Left renal pelvis (tissue), 4 donors: ENCODE measurements at places on chromosomes 4 and X. TPM values are rescaled to one million over a fixed set of nuclear protein-coding genes. Genes with fewer than 3 reads are reported as not detected.

DNA sequence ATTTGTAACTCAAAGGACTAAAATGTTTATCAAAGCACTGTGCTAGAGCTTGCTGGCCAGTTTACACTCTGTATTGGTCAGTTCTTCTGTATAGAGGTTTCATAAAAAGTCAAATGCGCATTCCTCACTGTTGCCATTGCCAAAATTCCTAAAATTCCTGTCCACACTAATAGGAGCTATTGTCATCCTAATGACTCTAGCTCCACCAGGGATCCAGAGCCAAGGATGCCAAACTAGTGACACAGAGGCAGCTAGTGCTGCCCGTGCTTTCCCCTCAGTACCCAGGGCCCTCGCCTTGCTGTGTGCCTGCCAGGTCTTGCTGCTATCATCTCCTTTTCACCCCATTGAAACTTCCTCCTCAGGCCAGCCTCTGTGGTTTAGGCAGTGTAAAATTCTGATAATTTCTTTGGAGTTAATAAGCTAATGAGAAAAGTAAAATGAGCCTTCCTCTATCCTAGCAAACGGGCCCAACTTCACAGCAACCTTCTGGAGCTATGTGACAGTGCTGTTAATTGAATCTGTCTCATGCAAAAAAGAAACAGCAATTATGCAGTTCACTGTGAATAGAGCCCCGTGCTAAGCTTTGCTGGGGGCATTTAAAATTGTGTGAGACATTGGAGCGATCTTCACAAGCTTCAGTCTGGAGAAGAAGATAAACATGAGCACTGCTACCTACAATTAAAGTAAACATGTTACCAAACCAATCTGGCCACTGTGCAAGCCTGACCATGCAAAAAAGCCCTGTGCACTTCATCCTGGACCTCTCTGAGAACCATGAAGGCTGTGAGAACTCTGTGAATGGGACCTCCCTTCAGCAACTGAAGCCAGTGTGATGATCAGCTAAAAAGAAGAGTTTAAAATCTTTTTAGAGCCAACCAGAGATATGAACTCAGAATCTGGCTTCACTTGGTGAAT lies 43.1 kb upstream of the FGF2 start:
- DNase-seq: no peak

SPARCL1 gene
- polyA plus RNA-seq: 158 TPM

SLITRK4 gene
- polyA plus RNA-seq: 3.4 TPM

MRFAP1L1 gene
- 116 TPM for polyA plus RNA-seq

DNA sequence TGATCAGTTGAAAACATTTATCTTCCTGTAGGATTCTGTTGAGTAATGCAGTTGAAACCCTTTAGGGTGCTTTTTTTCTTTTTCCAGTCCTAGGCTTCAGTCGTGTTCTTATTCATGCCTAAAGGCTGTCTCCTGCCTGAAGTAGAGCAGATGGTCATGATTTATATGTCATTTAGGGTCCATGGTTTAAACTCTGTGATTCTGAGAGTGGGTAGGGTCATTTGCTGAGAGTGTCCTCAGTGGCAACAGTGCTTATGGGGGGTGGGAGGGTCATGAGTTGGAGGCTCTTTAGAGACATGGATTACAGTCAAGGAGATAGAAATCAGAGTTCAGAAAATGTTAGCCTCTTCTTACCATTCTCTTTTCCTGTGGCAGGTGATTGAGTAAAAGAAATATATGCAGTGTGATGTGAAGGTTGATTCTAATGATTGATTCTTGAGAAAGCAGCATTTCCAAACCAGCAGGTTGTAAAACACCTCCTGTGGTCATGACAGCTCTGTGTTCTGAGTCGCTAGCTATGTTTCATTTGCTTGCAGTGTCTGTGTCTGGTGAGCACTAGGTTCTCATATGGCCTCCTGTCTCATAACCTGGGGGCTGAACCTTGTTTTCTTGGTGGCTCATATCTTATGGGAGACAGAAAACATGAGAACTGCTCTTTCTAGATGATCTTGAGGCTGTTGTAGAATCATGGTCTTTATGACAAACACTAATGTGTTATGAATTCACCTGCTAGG lies 60.4 kb downstream of the JADE1 start:
- no peak for DNase-seq

GRCh38 chr4:169147191-169147590 lies 123.6 kb downstream of the SH3RF1 start:
- DNase-seq: no peak

ZCCHC12 gene
- polyA plus RNA-seq: 1.2 TPM

- DNase-seq: peak; percentile 29
Measured at GRCh38 chr4:27684610-27685011, 824.0 kb downstream of the STIM2 start.

- DNase-seq: no peak
Measured at GRCh38 chrX:45454290-45454689, 253.6 kb upstream of the DIPK2B start.

STBD1 gene
- polyA plus RNA-seq: 2.0 TPM

- DNase-seq: no peak
Measured at GRCh38 chrX:132216283-132216682, 3.0 kb downstream of the RAP2C start.

MAGEA4 gene
- not detected for polyA plus RNA-seq

PRKG2 gene
- 1.8 TPM for polyA plus RNA-seq

DNA sequence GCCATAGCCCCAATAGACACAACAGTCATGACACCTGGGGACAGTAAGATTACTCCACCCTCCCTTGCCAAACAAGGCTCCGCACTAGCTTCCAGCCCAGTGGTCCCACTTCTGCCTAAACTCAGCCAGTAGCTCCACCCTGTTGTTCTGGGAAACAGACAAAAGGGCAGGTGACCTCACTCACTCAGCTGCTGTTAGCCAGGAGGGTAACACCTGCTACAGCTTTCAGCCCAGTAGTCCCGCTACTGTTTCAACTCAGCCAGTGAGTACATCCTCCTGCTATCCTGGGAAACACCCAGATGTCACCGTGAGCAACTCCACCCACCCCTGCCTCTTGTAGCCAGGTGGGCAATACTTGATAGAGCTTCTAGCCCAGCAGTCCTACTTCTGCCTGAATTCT lies 162.7 kb upstream of the CPXCR1 start:
- no peak for DNase-seq

ESX1 gene
- polyA plus RNA-seq: not detected

GRCh38 chr4:101953949-101954348 lies 163.4 kb downstream of the BANK1 start:
- no peak for DNase-seq

DNA sequence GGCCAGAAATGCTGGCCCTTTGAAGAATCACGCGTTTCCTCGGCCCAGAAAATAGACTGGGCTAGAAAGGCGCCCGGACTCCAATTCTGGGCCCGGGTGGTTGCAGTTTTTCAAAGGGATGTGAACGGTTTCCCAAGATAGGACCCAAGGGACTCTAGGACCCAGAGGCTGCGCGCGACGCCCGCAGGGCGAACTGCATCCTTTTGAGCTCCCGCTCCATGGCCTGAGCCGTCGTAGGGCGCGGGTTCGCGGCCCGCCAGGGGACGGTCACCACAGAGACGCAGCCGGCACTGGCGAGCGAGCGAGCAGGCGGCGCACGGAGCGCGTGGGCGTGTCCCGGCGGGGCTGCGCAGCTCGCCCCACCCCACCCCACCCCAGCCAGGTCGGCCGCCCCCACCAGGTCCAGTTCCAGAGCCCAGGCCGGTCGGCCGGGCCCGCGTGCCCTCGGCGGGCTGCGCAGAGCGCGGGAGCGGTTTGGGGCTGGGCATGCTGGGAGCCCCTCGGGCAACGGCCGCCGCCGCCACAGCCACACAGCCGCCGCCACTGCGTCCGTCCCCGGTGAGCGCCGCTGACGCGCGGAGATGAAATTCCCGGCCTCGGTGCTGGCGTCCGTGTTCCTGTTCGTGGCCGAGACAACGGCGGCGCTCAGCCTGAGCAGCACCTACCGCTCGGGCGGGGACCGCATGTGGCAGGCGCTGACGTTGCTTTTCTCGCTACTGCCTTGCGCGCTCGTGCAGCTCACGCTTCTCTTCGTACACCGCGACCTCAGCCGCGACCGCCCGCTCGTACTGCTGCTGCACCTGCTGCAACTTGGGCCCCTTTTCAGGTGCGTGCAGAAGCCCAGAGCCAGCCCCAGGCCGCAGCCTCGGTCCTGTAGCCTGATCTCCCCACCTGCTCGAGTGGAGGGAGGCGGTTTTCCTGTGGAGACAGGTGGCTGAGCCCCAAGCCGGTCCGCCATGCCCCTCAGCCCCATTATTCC lies at the start of gene XK:
Gene XK (plus strand): TSS at position 411 of the 979 bp plus-strand sequence. CDS start 171 bp downstream, at position 582.
- no peak for DNase-seq

LSM6 gene
- 70.8 TPM for polyA plus RNA-seq

KLHL4 gene
- polyA plus RNA-seq: 5.7 TPM

FAM9B gene
- 0.14 TPM for polyA plus RNA-seq

GSX2 gene
- not detected for polyA plus RNA-seq

- DNase-seq: no peak
Measured at GRCh38 chr4:101762025-101762424, 28.5 kb upstream of the BANK1 start.

- DNase-seq: no peak
Measured at GRCh38 chr4:150683775-150684350, 101.9 kb downstream of the MAB21L2 start.

- DNase-seq: no peak
Measured at GRCh38 chr4:140156529-140157171, 2.7 kb upstream of the MAML3 start.

TCEAL2 gene
- polyA plus RNA-seq: 26.3 TPM

TDO2 gene
- polyA plus RNA-seq: 2.9 TPM

DNA sequence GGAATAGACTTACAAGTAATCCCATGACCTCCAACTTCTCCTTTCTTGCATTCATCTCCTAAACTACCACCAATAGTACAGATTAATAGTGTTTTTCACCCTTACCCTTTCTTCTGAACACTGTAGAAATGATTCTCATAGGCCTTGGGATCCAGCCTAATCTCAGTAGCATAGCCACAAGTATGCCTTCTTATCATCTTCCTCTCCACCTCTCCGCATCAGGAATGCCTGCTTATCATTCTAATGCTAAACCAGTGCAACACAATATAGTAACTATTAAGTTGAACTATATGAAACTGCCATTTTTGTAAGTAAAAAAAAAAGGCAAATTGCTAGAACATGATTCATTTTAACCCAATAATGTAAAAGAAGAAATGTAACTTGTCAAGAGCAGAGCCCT lies 79.5 kb upstream of the IL2 start:
- no peak for DNase-seq
